ENCODE measurements at places on chromosomes 6 and 20.
A peak's percentile ranks its signal among the peaks of the same experiment; 100 is the strongest.

DNA sequence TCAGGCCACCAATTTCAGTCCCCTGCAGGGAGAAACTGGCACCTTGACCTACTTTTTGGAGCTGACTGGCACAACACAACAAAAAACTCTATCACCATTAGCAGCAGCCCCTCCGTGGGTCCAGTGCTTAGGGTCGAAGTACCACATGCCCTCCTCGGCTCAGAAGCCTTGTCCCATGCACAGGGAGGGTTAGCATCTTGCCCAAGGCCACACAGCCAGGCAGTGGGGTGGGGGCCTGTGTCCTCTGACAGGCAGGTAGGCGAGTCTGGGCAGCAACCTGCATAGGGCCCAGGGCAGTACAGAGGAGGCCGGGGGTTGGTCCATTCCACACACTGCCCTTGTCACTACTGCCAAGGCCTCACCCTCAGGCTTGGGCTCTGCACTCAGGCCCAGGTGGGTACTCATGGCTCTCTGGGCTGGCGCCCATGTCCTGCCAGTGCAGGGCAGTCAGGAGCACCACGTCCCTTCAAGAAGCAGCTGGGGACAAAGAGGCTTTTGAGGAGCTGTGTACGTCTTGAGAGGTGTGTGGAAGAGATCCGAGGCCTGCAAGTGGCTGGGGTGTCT lies 53.6 kb downstream of the PYGB start:
- H3K27me3 ChIP-seq: peaks cover 8% of the 10 kb centered on the region
- H3K4me1 ChIP-seq: no peaks in the 10 kb centered on the region
- H3K4me3 ChIP-seq: no peak overlapping the region
- no peak for DNase-seq
- H3K36me3 ChIP-seq: no peaks in the 10 kb centered on the region
- H3K27ac ChIP-seq: no peak overlapping the region

DNA sequence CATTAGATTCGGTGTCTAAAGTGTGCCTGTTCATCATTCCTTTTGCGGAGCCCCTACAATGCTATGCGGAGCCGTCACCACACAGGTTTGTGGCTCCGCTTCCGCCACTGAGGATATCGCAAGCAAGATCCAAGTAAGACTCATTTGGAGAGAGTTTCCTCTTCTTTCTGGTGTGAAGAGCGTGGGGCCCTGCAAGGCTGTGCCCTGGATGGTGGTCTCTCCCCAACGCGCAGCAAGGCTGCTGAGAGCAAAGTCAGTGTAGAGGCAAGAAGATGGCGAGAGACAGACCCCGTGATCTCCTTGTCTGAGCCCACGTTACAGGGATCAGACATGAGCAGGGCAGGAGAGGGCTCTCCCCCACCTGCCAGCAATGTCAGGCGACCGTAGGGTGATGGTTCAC lies 96.3 kb upstream of the AFDN start:
- no peak overlapping the region for H3K4me3 ChIP-seq
- H3K4me1 ChIP-seq: no peaks in the 10 kb centered on the region
- DNase-seq: no peak
- H3K27me3 ChIP-seq: peaks cover 1% of the 10 kb centered on the region
- no peaks in the 10 kb centered on the region for H3K36me3 ChIP-seq

- no peaks in the 10 kb centered on the region for H3K4me1 ChIP-seq
- DNase-seq: no peak
- peaks cover 10% of the 10 kb centered on the region for H3K27me3 ChIP-seq
- H3K36me3 ChIP-seq: no peaks in the 10 kb centered on the region
- H3K4me3 ChIP-seq: no peak overlapping the region
- no peak overlapping the region for H3K27ac ChIP-seq
These were observed 7.3 kb downstream of the PTGIS start for GRCh38 chr20:49560646-49561045.

DNA sequence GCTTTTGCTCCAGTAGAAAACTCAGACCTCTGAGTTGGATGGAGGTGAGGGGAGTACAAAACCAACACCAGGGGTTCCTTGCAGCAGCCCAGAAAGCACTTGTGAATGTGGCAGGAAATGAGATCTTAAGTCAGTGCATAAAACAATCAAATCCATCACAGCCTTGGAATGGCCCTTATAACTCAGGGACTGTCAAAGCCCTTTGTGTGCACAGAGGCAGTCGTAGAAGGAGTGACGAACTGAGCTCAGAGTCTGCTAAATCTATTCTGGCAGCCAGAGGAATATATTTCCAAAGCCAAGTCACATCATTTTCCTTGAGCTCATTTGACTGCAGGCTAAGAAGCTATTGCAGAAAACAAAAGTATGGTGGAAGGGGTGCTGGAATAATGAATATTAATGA lies 676.6 kb downstream of the DHX35 start:
- peaks cover 1% of the 10 kb centered on the region for H3K27me3 ChIP-seq
- H3K4me3 ChIP-seq: no peak overlapping the region
- H3K27ac ChIP-seq: no peak overlapping the region
- H3K36me3 ChIP-seq: no peaks in the 10 kb centered on the region

GRCh38 chr6:154738551-154738961 lies 5.3 kb downstream of the SCAF8 start:
- no peaks in the 10 kb centered on the region for H3K36me3 ChIP-seq
- no peak overlapping the region for H3K4me3 ChIP-seq
- no peak for DNase-seq
- H3K27me3 ChIP-seq: peaks cover 20% of the 10 kb centered on the region

GRCh38 chr6:81889377-81890053 lies 137.0 kb upstream of the TENT5A start:
- H3K36me3 ChIP-seq: no peaks in the 10 kb centered on the region
- H3K4me3 ChIP-seq: no peak overlapping the region
- H3K27ac ChIP-seq: no peak overlapping the region
- H3K4me1 ChIP-seq: no peaks in the 10 kb centered on the region
- H3K27me3 ChIP-seq: peaks cover 2% of the 10 kb centered on the region

GRCh38 chr6:17820055-17820454 lies 113.3 kb upstream of the NUP153 start:
- peaks cover 10% of the 10 kb centered on the region for H3K36me3 ChIP-seq
- no peak for DNase-seq
- no peak overlapping the region for H3K4me3 ChIP-seq
- H3K27me3 ChIP-seq: no peaks in the 10 kb centered on the region

GRCh38 chr20:24965065-24965919 lies 16.2 kb downstream of the CST7 start:
- H3K27me3 ChIP-seq: peaks cover 30% of the 10 kb centered on the region
- peak overlapping the region; percentile 99 for H3K27ac ChIP-seq
- H3K4me3 ChIP-seq: peak overlapping the region; percentile 55
- DNase-seq: no peak

- H3K36me3 ChIP-seq: peaks cover 1% of the 10 kb centered on the region
- H3K27ac ChIP-seq: no peak overlapping the region
- no peak overlapping the region for H3K4me3 ChIP-seq
- peaks cover 4% of the 10 kb centered on the region for H3K4me1 ChIP-seq
These were observed 94.1 kb downstream of the LRRC1 start for GRCh38 chr6:53888931-53889330.

GRCh38 chr20:40494248-40494647 lies 194.8 kb downstream of the MAFB start:
- peaks cover 10% of the 10 kb centered on the region for H3K27me3 ChIP-seq
- H3K27ac ChIP-seq: no peak overlapping the region
- H3K36me3 ChIP-seq: no peaks in the 10 kb centered on the region

GRCh38 chr6:114195631-114196403 lies 147.0 kb downstream of the HS3ST5 start:
- H3K4me1 ChIP-seq: no peaks in the 10 kb centered on the region
- no peak for DNase-seq
- H3K27ac ChIP-seq: no peak overlapping the region
- H3K4me3 ChIP-seq: no peak overlapping the region
- H3K36me3 ChIP-seq: no peaks in the 10 kb centered on the region
- H3K27me3 ChIP-seq: no peaks in the 10 kb centered on the region

DNA sequence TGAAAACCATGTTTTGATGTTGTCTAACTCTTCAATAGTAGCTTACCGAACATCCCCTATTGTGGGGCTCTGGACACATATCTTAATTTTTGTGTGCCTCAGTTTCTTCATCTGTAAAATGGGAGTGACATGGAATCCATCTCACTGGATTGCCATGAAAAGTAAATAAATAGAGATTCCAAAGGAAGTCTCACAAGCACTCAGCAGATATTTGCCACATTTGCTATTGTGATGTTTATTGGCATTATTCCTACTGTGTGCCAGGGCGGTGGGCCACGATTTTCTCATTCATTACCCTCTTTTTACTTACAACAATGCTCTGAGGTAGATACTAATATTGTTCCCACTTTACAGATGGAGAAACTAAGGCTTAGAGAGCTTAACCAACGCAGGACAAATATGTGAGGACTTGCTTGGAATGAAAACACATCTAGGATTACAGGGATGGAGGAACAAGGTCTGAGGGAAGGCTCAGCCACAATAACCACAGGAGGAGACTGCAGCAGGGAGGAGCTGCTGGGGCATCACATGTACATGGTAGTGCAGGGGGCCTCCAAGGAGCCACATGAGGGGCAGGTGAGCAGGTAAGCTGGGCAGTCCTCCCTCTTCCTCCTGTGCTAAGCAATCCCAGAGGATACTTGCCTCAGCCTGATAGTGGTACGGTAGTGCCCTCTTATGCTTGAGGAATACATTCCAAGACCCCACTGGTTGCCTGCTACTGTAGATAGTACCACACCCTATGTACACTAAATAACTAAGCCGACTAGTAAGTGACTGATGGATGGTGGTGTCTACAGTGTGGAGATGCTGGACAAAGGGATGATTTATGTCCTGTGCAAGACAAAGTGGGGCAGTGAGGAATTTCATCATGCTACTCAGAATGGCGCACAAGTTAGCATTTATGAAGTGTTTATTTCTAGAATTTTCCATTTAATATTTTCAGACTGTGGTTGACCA lies 176.9 kb downstream of the FOXA2 start:
- H3K4me1 ChIP-seq: peaks cover 45% of the 10 kb centered on the region
- H3K4me3 ChIP-seq: no peak overlapping the region
- no peaks in the 10 kb centered on the region for H3K27me3 ChIP-seq
- H3K36me3 ChIP-seq: no peaks in the 10 kb centered on the region

DNA sequence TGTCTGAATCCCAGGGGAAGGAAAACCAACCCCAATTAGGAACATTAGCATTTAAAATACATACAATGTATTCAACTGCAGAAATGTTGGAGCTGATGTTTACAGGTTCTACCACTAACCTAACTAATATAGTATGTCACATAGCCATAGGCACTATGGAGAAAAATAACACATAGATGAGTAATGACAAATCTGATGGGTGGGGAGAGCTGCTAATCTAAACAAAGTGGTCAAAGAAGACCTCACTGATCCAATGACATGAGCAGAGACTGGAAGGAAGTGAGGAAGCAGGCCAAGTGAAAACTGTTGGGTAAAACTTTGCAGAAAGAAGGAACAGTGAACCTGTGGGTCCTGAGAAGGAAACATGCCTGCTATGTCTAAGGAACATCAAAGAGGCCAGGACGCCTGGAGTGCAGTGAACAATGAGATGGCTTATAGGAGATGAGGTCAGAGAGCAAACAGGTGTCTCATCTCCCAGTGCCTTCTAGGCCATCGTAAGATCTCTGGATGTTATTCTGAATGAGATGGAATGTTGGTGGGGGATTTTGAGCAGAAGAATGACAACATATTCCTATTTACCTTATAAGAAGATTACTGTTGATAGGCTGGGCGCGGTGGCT lies 135.7 kb downstream of the ALDH8A1 start:
- H3K27me3 ChIP-seq: peaks cover 3% of the 10 kb centered on the region
- no peaks in the 10 kb centered on the region for H3K4me1 ChIP-seq
- no peaks in the 10 kb centered on the region for H3K36me3 ChIP-seq
- no peak for DNase-seq
- no peak overlapping the region for H3K4me3 ChIP-seq
- no peak overlapping the region for H3K27ac ChIP-seq

GRCh38 chr6:16739329-16739801 lies 21.9 kb downstream of the ATXN1 start:
- H3K4me1 ChIP-seq: peaks cover 59% of the 10 kb centered on the region
- no peak overlapping the region for H3K4me3 ChIP-seq
- no peak overlapping the region for H3K27ac ChIP-seq
- no peak for DNase-seq
- H3K36me3 ChIP-seq: peaks cover 16% of the 10 kb centered on the region

GRCh38 chr6:13504611-13505344 lies 17.4 kb upstream of the GFOD1 start:
- no peak overlapping the region for H3K4me3 ChIP-seq
- H3K27me3 ChIP-seq: peaks cover 5% of the 10 kb centered on the region
- no peaks in the 10 kb centered on the region for H3K36me3 ChIP-seq
- H3K27ac ChIP-seq: no peak overlapping the region
- H3K4me1 ChIP-seq: no peaks in the 10 kb centered on the region

- no peak for DNase-seq
- H3K27me3 ChIP-seq: peaks cover 2% of the 10 kb centered on the region
- no peak overlapping the region for H3K27ac ChIP-seq
- H3K36me3 ChIP-seq: no peaks in the 10 kb centered on the region
- no peaks in the 10 kb centered on the region for H3K4me1 ChIP-seq
These were observed 669.7 kb upstream of the AGPAT4 start for GRCh38 chr6:161943561-161943960.

DNA sequence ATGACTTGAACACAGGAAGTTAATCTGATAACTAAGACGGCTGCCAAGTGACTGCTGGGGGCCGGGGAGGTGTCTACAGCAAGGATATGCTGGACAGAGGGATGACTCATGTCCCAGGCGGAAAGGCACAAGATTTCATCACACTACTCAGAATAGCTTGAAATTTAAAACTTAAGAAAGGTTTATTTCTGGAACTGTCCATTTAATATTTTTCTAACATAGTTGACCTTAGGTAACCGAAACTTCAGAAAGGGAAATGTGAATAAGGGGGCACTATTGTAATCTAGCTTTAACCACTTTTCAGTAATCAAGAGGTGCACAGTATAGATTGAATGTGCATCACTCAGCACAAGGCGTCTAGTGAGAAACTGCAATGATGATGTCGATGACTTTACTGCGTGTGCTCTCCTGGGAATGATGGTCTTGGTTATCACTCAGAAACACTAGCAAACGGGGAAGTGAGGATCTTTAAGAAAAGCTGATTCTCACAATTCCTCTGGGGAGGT lies 171.5 kb downstream of the QKI start:
- DNase-seq: no peak
- H3K27me3 ChIP-seq: peaks cover 5% of the 10 kb centered on the region
- no peak overlapping the region for H3K4me3 ChIP-seq
- peaks cover 7% of the 10 kb centered on the region for H3K36me3 ChIP-seq

GRCh38 chr20:40265825-40266533 lies 423.1 kb downstream of the MAFB start:
- H3K4me1 ChIP-seq: no peaks in the 10 kb centered on the region
- H3K4me3 ChIP-seq: no peak overlapping the region
- no peaks in the 10 kb centered on the region for H3K27me3 ChIP-seq
- no peaks in the 10 kb centered on the region for H3K36me3 ChIP-seq

- no peak overlapping the region for H3K27ac ChIP-seq
- no peak overlapping the region for H3K4me3 ChIP-seq
- DNase-seq: no peak
- H3K36me3 ChIP-seq: no peaks in the 10 kb centered on the region
These were observed 102.8 kb upstream of the TMEM170B start for GRCh38 chr6:11434565-11435326.

- H3K4me1 ChIP-seq: peaks cover 12% of the 10 kb centered on the region
- no peak for DNase-seq
- no peaks in the 10 kb centered on the region for H3K36me3 ChIP-seq
- no peak overlapping the region for H3K4me3 ChIP-seq
These were observed 860.2 kb upstream of the MAP3K7 start for GRCh38 chr6:91447081-91447480.

Data from immature natural killer cell (primary cell).